Suppressor macrophage treated with lipopolysaccharide for 4 hours (primary cell): ENCODE measurements at places on chromosomes 2 and 18.

GRCh38 chr2:54388076-54388475 is 68.1 kb upstream of the SPTBN1 start:
- no peak for DNase-seq

GRCh38 chr18:59736061-59736460 is 38.8 kb upstream of the CCBE1 start:
- DNase-seq: no peak

GRCh38 chr2:46431481-46432235 is 47.7 kb upstream of the TMEM247 start:
- no peak for DNase-seq

- no peak for DNase-seq
Measured at GRCh38 chr18:709771-710170, 2.7 kb downstream of the ENOSF1 start.

- DNase-seq: no peak
Measured at GRCh38 chr18:51054764-51055163, 24.8 kb downstream of the SMAD4 start.

DNA sequence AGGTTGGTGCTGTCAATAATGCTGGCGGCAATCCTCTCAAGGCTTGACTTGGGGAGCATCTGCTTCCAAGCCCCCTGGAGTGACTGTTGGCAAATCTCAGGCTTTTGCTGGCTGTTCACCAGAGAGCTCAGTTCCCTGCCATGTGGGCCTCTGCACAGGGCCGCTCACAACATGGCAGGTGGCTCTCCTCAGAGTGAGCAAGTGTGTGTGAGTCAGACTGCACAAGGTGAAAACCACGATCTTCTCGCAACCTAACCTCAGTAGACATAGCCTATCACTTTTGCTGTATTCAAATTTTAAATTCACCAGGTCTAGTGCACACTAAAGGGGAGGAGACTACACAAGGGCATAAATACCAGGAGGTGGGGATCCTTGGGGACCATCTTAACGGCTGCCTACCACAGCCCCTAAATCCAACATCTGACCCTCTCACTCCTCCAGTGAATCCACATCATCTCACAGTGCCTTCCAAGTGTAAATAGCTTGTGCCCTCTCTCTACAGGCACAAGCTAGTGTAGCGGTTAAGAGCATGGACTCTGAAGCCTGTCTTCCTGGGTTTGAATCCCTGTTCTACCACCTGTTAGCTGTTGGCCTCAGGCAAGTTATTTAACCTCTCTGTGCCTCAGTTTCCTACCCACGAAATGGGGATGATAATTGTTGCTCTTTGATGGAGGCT is 187.7 kb upstream of the CXCR4 start:
- DNase-seq: no peak

DNA sequence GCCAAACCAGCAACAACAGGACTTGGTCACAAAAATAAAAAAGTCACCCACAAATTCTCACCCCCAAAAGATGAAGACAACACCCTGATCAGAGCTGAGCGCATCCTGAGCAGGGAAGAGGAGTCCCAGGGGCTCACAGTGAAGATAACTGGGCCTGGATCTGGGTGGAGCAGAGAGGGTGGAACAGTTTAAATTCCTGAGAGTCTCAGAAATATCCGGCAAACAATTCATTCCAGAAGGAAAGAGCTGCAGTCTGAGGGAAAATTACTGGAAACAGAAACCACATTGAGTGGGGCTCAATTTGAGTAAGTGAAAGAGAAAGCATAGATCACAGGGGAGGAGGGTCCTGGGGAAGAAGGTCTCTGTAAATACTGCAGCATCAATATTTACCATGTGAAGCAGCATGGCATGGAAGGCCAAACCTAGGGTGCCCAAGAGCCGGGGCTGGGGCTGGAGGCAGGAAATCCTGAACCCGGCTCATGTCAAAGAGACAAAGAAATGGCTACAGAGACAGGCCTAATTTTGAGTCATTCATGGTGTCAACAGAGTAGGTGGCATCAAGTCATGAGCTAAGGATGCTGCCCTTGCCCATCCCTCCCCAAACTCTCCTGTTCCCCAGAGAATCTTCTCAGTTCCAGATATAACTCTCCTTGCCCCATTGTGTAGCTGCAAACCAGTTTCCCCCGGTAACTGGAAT is 61.4 kb upstream of the ZBTB7C start:
- no peak for DNase-seq

DNA sequence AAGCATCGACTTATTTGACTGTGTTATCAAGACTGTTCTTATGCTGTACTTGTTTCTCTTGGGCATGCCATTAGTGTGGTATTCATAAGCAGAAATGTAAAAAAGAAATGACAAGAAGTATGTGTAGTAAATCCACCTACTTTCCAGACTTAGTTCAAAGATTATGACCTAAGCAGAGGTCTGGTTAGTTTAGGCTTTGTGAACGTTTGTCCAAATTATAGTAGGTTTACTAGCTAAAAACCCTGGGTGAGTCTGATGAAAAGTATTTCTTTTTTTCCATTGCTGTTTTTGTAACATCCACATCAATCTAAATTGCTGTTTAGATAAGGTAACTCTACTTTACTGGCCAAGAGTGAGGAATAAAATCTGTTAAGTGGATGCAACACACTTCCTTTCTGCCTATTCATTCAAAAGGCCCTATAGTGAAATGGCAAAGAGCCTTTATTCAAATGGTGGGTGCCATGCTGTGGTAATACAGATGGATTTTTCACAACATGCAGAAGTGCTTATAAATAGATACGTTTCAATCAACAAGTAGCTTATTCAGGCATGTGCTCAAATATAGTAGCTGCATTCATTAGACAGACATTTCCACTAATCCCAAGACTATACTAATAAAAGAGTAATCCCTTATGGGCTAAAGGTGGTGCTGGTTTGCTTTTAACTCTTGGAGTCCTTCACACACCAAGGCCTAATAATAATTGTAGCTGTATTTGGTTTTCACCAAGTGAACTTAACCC is 122.5 kb upstream of the LTBP1 start:
- no peak for DNase-seq

GRCh38 chr2:82781176-82781915 is 1677.7 kb downstream of the SUCLG1 start:
- no peak for DNase-seq

DNA sequence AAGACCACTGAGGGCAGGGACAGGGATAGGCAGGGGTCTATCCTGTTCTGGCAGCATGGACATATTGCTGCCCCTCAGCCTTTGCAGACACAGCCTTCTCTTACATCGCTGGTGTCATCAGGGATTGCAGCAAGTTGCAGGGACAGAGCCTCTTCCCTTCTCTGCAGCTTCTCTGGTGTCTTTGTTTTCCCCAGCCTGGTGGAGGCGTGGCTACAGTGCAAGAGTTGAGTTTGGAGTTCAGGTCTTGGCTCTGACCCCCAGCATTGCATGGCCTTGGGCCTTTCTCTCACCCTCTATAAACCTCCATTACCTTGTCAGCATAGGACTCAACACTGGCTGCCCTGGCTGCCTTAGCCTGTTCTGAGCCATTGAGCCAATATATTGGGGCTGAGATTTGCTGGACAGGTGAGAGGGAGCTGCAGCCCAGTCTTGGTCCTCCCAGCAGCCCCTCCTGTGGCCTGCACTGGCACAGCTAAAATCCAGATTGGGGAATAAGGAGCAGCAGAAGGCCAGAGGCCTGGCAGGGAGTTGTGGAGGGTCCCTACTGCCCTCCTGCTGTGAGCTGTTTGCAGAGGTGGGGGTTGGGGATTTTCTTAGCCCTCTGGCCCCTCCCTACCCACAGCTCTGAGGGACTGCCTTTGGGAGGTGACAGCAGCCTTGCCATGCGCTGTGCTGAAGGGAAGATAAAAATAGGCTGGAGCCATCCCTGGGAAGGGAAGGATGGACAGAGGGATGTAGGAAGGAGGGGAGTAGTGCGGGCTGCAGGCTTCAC is 22.8 kb downstream of the EHD3 start:
- DNase-seq: no peak

DNA sequence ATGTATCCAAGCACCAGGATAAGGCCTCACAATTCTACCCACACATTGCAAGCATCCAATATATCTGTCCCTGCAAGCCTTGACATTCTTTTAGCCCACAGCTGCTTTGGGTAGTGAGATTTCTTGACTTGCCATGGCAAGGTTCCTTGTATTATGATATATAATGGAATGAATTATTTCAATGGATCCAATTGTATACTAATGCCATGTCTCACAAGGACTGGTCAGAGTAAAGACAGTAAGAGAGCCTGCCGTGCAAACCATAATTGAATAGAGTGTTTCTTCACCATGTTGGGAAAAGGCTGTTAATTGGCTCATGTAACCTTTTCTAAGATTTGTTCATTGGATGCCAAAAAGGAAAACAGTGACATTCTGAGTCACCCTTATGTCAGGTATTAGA is 64.3 kb upstream of the RBBP8 start:
- DNase-seq: no peak

GRCh38 chr2:204664708-204665121 is 119.4 kb downstream of the PARD3B start:
- no peak for DNase-seq

DNA sequence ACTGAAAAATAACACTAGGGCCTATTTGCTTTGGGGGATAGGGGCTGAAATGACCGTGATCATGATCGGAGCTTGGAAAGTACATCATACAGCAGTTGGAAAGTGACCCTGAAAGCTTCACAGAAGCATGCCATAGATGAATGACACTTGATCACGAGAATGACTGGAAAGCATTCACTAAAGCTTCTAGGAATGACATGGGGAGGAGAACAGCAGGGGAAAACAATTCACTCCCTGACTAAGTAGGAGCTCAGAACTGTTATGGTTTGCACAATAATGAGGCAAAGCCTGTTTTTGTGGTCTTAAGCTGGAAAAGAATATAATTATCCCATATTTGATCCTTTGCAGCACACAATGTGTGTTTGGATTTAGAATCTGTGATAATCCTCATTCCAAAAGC is 237.5 kb downstream of the NOL4 start:
- no peak for DNase-seq

DNA sequence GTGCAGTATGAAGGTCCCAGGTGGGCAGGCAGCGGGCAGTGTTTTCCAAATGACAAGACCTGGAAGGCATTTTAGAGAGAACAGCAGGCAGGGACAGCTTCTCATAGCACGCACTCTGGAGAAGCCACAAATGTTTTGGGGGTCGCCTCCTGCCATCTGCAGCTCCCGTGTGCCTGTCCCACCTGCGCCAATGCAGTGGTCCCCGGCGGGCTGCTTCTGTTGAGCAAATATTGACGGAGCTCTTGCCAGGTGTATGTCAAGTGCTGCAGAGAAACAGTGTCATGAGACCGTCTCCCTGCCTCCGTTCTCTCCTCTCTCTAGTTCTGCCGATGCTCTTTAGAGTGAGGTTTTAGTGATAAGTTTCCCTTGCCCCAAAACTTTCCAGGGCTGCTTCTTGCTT is 174.8 kb downstream of the LDLRAD4 start:
- no peak for DNase-seq

GRCh38 chr2:162368494-162368893 is 24.6 kb downstream of the GCA start:
- no peak for DNase-seq

- peak; percentile 3 for DNase-seq
Measured at GRCh38 chr2:15378148-15378908, 182.8 kb downstream of the NBAS start.

DNA sequence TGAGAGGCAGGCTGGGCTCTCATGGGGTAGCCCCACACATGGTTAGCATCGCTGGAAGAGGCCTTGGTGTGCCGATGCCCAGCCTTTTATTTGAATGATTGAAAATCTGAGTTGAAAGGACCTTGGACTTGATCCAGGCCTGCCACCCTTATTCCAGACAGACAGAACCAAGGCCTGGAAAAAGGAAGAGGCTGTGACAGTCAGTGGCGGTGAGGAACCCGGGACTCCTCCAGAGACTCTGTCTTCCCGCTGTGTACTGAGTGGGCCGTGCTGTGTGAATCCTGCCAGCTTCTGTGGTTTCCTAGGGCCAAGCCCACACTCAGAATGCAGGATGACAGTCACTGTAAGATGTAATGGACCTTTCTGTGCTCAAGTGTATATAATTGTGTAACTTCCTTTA is 218.5 kb downstream of the LDLRAD4 start:
- peak; percentile 76 for DNase-seq

DNA sequence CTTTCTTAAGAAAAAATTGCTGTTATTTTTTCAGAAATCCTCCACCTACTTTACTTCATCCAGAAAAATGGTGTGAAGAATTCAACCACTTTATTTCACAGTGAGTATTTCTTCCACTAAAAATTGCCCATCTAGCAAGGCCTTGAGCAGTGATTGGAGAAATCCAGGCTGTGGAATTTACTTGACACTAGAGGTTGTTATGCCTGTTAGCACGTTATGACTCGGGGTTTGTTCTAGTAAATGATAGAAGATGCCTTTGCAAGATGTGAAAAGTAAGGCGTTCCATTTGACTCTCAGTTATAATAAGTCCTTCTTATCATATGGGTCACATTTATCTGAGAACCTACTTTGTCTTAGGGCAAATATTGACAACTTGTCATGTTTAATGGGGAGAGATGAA is 157.4 kb downstream of the MYO3B start:
- no peak for DNase-seq

DNA sequence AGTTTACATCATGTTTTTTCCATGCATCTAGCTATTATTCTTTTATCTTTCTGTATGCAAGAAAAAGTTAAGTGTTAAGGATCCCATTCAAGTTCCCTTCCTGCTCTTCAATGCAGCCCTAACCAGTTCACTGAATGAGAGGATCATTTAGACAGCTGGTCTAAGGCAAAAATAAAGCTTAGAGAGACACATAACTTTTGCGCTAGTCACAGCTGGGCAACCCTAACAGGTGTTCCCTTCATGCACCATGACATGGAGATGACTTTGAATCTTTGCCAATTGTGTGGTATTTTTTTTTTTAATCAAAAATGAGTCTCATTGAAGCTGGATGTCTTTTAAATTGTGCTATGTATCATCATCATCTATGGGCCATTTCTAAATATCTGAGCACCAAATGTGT is 393.8 kb upstream of the CYRIA start:
- no peak for DNase-seq

DNA sequence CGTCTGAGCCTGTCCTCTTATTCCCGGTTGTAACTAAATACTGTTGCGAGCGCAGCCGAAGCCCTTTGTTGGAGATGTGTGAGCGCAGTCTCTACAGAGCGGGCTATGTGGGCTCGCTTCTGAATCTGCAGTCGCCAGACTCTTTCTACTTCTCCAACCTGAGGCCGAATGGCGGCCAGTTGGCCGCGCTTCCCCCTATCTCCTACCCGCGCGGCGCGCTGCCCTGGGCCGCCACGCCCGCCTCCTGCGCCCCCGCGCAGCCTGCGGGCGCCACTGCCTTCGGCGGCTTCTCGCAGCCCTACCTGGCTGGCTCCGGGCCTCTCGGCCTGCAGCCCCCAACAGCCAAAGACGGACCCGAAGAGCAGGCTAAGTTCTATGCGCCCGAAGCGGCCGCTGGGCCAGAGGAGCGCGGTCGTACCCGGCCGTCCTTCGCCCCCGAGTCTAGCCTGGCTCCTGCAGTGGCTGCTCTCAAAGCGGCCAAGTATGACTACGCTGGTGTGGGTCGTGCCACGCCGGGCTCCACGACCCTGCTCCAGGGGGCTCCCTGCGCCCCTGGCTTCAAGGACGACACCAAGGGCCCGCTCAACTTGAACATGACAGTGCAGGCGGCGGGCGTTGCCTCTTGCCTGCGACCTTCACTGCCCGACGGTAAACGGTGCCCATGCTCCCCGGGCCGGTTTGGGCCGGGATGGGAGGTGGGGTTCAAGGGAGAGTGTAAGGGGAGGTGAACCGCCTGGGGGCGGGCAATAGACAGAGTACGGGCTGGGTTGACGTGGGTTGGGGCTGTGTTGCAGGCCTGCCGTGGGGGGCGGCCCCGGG is at the start of gene HOXD12:
Gene HOXD12 (plus strand): TSS at position 68 of the 819 bp plus-strand sequence. CDS start 7 bp downstream, at position 75.
- DNase-seq: no peak
